ENCODE measurements at places on chromosomes 3 and 15.

DNA sequence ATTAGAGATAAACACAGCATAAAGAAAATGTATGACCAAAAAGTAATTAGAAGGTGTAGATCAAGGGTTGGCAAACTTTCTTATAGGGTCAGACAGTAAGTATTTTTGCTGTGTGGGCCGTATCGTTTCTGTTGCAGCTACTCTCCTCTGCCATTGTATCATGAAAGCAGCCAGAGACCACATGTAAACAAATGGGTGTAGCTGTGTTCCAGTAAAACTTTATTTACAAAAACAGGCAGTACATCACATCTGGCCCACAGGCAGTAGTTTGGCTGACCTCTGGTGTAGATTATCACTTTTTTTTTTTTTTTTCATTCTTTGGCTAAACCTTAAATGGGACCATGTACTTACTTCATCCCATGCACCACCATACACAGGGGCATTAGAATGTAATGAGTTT is 190.8 kb downstream of the MBNL1 start:
- DNase-seq: no peak

DNA sequence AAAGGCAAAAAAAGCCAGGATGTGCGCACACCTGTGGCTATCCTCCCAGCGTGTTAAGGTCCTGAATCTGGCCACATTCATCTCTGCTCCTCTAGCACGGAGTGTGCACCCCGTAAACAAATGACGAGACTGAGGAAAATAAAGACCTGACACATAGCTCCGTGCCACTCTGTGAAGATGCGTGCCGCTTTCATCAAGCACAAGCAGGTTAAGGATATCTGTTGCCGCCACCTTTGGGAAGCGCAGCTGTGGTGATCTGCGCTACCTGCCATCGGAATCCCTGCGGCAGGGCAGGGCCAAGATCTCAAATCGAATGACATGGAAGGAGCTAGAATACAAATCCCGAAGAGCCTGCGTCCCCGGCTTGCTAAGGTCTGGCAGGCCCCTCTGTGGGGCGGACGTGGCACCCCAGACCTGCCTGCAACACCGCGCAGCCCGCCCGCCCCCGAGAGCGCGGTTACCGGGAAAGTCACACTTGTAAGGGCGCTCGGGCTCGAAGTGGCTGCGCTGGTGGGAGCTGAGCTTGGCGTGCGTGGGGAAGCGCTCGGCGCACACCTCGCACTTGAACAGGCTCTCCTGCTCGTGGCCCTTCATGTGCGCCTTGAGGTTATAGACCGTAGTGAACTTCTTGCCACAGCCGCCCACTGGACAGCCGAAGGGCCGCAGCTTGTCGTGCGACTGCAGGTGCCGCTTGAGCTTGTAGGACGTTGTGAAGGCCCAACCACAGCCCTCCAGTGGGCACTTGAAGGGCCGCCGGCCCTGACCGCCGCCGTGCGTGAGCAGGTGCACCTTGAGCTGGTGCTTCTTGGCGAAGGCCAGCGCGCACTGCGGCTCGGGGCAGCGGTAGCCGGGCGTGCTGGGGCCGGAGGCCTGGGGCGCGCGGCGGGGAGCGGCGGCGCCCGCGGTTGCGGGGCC is 936 bp downstream of the ZXDC start:
- no peak for DNase-seq

- DNase-seq: no peak
These were observed 97.0 kb downstream of the SAMMSON start for GRCh38 chr3:70096376-70097066.

GRCh38 chr15:27702581-27702980 is 396.5 kb downstream of the OCA2 start:
- no peak for DNase-seq

GRCh38 chr3:45599984-45600650 is 5.6 kb downstream of the LIMD1 start:
- no peak for DNase-seq

- no peak for DNase-seq
These were observed 1044.7 kb downstream of the IGSF11 start for GRCh38 chr3:117989982-117990381.

DNA sequence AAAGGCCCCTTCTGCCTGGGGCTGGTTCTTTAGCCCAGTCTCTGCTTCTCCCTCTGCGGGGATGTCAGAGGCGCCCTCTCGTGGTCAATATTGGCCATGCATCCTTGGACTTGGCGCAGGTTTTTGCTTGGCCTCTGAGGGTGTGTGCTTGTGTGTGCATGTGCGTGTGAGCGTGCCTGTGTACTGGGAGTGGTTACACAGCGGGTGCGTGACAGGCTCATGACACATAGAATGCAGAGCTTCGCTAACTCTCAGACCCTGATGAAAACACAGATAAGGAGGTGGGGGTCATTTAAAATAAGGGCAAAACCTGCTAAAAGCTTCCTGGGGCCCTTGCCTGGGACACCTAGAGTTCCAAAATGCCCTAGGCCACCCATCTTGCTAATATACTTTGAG is 160.9 kb downstream of the SMAD6 start:
- DNase-seq: peak; percentile 75

GRCh38 chr3:115691964-115692363 is 68.7 kb downstream of the GAP43 start:
- no peak for DNase-seq

DNA sequence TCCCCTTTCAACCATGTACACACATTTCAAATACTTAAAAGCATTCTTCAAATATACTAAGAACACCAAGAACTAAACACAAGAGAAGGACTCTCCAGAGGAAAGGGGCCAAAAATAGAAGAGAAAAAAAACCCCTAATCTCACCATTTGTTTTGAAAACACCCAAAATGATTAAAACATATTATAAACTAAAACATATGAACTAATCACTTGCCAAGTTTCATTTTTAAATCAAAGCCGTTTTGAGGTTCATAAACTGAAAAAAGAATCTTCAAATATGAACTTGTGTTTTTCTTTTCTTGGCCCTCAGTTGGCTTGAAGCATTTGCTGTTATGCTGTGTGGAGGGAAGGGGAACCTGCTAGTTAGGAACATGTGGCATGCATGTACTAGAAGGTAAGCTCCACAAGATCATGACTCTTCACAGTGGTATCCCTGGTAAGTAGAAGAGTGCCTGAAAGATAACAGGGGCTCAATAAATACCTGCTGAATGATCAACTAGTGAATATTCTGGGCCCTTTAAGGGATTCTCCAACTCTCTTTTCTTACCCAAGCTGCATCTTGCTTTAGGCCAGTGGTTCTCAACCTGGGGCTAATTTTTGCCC is 224.5 kb downstream of the TIGIT start:
- no peak for DNase-seq

GRCh38 chr3:143514109-143514508 is 334.2 kb downstream of the SLC9A9 start:
- DNase-seq: no peak

- no peak for DNase-seq
These were observed 11.7 kb upstream of the ARL14 start for GRCh38 chr3:160665231-160665630.

- DNase-seq: no peak
These were observed 31.5 kb upstream of the MINDY4B start for GRCh38 chr3:150936693-150937092.

DNA sequence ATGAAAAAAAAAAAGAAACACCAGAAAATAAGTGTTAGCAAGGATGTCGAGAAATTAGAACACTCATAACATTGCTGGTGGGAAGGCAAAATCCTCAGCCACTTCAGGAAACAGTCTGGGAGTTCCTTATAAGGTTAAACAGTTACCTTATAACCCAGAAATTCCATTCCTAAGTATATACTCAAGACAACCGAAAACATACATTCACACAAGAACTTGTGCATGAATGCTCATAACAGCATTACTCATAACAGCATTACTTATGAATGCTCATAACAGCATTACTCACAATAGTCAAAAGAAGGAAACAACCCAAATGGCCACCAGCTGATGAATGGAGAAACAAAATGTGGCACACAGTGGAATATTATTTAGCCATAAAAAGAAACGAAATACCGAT is 34.8 kb upstream of the DCP1A start:
- no peak for DNase-seq

All from NCI-H524 (cell line).